M059J (cell line): ENCODE measurements at places on chromosomes 11 and 22.

- peak; percentile 61 for DNase-seq
Observed at GRCh38 chr22:27603800-27604144, 197.8 kb downstream of the MN1 start.

GRCh38 chr11:20658135-20658534 lies 11.3 kb upstream of the NELL1 start:
- no peak for DNase-seq

GRCh38 chr22:38631724-38632123 lies 24.5 kb downstream of the FAM227A start:
- DNase-seq: no peak

DNA sequence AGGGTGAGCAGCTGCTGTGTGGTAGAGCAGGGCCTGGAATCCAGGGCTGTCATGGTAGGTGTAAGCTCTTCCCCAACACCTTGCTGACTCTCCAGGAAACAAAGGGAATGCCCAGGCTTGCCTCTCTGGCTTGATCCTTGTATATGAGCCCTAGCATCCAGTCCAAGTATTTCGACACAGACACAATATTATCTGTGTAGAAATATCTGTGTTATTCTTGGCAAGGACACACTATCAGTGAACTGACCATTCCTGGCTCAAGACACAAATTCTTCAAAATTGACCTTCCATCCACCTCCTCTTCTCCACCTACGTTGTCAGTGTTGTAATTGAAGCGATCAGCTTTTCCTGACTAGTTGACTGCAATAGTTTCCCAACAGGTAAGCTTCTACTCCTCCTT lies 312.0 kb upstream of the NARS2 start:
- no peak for DNase-seq
